ENCODE measurements at places on chromosomes 5 and 9.

DNA sequence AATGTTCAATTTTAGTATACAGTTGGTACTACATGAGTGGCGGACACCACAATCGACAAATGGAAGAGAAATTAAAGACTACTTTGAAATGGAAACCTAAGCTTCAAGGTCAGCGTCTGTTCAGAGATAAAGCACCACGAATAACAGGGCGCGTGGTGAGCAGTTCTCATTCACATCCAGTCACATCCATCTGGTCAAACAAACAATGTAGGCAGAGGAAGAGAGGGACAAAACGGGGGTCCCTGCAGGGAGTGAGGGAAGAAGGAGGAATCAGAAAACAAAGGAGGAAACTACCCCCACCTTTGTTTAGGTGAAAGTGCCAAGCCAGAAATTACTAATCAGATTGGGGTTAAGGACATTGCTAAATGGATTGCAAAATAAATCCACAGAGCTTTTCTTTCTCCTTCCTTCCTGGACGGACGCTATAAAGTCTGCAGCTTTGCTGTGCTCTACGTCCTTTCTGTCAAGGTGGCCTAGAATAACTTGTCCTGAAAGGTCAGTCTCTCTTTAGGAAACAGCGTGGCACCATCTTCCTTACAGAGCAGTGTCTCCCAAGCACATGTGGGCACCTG, 138.6 kb downstream of the ENTREP1 start:
- DNase-seq, result no peak

- no peak for DNase-seq
Observed at GRCh38 chr5:178545941-178546674, 44.1 kb downstream of the COL23A1 start.

GRCh38 chr5:14896131-14896530, 24.6 kb upstream of the ANKH start:
- DNase-seq, result no peak

- no peak for DNase-seq
Observed at GRCh38 chr5:35758151-35758724, 98.5 kb upstream of the IL7R start.

- no peak for DNase-seq
Observed at GRCh38 chr9:12956261-12956660, 181.4 kb downstream of the LURAP1L start.

- no peak for DNase-seq
Observed at GRCh38 chr5:81314581-81314980, 13.2 kb downstream of the ZCCHC9 start.

DNA sequence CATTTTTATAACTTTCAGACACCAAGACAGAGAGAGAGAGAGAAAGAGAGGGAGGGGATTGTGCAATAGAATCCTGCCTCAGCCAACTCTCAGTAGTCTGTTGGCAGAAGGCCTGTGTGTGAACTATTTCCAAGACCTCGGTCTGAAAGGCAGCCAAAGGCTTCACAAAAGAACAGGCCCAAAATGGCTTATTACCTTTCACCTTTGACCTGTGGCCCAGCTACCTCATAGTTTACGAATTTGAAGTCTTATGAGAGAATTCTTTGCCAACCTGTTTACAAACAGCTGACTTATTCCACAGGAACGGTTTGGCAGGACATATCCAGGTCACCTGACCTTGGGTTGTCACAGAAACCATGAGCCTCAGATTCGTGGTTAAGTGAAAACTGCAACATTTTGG, 48.6 kb downstream of the NR2F1-AS1 start:
- DNase-seq, result no peak

DNA sequence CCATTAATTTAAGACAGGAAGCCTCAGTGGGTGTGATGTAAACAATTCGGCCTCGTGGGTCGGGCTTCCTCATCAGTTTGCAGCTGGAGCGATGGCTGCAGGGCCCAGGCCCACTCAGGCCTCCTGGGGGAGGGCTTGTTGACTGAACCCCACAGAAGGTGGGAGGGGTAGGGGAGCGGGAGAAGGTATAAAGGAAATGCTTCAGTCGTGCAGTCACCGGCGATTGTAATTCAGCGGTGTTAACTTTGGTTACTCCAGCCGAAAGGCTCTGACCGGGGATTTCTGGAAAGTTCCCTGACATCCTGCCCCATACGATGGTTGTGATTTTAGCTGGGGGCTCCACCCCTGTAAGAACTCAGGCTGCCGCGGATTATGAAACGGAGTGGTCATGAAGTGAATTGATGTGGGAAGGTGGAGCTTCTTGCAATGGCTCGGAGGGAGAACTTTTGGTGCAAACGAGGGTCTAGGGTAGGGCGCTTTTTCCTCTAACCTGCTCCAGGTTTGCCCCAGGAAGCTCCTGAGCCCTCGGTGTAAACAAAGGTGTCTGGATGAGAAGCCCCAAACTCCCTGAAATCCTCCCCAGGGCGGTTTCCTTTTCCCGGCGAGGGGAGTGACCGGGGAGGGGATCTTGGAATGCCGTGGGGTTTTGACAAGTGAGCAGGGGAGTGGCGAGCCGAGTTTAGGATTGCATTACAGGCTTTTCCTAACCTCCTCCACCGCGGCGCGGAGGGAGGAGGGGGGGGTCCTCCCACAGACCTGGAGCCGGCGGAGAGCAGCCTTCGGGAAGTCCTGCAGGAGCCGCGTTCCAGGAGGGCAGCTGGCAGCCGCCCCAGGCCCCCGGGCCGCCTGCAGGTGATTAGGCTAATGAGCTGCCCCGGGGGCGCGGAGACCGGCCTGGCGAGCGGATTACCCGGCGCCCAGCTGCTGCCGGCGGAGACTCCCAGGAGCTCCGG, 215.5 kb downstream of the PDZD2 start:
- DNase-seq, result no peak

DNA sequence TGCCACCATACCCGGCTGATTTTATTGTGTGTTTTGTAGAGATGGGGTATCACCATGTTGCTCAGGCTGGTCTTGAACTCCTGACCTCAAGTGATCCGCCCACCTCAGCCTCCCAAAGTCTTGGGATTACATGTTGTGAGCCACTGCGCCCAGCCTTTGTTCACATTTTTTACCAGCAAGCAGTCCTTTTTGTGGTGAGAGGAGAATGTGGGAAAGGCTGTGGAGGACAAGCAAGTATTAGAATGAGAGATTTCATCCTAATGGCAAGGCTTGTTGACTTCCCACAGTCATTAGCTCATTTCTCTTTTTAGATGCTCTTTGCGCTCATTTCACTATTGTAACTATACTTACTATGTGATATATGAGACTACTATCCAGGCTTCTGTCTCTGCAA, 6.1 kb downstream of the IL31RA start:
- DNase-seq, result no peak

- DNase-seq, result no peak
Observed at GRCh38 chr5:59587489-59588337, 305.8 kb downstream of the PDE4D start.

- no peak for DNase-seq
Observed at GRCh38 chr5:115849258-115849798, 7.6 kb downstream of the AP3S1 start.

- DNase-seq, result no peak
Observed at GRCh38 chr5:122121479-122122465, 7.6 kb upstream of the ZNF474 start.

- no peak for DNase-seq
Observed at GRCh38 chr9:73565833-73566465, 414.3 kb downstream of the ANXA1 start.

GRCh38 chr5:68685863-68686262, 408.0 kb upstream of the SLC30A5 start:
- no peak for DNase-seq

- no peak for DNase-seq
Observed at GRCh38 chr5:114243972-114244317, 117.9 kb upstream of the KCNN2 start.

DNA sequence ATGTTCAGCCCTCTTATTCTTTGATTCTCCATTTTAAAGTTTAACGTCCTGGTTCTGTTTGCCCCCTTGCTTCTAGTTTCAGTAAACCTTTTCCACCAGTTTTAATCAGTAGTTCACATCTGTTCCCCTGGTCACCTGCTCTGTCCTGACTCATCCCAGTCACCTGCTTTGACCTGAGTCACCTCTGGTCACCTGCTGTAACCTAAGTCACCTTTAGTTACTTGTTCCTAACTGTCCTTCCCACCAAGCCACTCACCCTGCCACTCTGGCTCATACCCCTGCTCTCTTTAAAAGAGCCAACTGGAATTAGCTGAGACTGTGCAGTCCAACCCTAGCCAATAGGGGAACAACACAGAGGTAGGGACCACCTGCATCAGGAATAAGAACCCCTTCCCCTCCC, 43.0 kb downstream of the SEMA6A start:
- no peak for DNase-seq

DNA sequence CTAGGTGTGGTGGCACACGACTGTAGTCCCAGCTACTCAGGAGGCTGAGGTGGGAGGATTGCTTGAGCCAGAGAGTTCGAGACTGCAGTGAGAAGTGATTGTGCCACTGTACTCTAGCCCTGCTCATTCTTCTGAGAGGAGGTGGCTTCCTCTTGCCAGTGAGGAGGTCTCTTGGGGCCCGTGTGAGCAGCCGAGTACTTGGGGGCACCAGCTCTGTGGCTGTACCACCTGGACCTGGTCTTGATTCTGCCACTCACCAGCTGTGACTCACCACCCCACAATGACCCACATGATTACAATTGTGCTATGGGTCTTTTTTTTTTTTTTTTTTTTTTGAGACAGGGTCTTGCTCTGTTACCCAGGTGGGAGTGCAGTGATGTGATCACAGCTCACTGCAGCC, 18.0 kb upstream of the CRB2 start:
- DNase-seq, result no peak

DNA sequence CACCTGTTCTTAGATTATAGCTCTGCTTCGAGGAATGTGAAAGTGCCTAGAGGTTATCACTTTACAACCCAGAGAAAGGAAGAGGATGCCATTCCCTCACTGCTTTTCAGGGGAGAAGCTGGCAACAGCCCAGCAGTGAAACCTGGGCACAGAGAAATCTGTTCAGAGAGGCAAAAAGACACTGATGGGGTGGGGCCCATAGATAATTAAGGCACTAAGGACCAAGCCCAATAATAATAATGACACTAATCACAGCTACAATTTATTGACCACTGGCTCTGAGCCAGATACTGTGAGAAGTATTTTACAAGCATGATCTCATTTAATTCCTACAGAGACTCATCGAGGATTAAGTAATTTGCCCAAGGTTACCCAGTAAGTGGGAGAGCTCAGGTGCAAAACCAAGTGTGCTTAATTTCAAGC, 168.3 kb downstream of the PIK3R1 start:
- DNase-seq, result no peak

GRCh38 chr9:79145442-79145841, 426.3 kb upstream of the TLE4 start:
- DNase-seq, result no peak

DNA sequence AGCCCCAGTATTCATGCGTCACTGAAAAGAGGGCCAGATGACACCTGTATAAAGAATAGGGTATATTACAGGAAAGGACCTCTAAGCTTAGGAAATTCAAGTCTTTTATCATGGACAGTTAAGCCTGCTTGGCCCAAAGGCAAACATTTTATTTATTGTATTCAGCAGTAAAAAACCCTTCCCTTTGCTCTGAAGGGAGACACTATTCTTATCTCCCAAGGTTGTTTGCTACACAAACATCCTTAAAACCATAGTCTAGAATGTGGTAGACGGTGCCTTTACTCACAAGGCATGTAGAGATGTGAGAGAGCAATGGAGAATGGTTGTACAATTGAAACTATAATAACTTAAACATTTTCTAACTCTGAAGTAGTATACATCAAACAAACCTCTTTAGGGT, 33.9 kb downstream of the FTMT start:
- DNase-seq, result no peak

- no peak for DNase-seq
Observed at GRCh38 chr5:113202287-113202686, 225.7 kb downstream of the DCP2 start.

DNA sequence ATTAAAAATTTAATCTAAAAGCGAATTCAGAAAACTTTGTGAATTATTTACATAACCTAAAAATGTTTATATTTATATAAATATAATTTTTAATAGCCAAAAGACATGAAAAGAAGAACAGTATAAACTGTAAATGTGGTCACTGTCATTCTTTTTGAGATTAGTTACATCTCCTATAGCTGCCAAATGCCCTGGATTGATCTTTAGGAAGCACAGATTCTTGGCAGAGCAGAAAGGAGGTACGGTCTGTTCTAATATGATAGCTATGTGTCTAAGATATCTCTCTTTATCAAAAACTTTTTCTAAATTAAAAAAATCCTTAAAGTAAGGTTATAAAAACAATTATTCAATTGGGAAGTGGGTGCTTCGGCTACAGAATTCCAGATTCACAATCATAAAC, 151.0 kb downstream of the LPAR1 start:
- DNase-seq, result no peak

GRCh38 chr9:123359546-123359945, 3.5 kb downstream of the CRB2 start:
- no peak for DNase-seq

GRCh38 chr9:21477466-21477865, 4.6 kb downstream of the IFNE start:
- DNase-seq, result no peak

DNA sequence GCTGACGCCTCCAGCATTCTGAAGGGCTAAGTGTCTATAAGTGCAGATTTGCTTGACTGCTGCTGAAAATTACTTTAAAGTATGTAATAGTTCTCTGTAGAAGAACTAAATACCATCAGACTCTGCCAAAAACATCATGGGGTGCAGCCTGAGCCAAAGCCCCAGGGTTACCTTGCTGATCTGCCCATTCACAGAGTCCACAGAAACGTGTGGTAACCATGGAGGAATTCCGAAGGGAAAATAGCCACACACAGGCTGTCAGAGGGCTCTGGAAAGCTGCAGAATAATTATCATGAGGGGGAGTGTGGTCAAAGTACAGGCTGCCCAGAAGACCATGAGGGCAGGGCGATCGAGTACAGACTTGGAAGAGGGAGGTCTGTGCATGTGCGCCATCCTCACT, 36.4 kb downstream of the RETREG1 start:
- no peak for DNase-seq

GRCh38 chr5:11611011-11611410, 293.2 kb downstream of the CTNND2 start:
- DNase-seq, result no peak

DNA sequence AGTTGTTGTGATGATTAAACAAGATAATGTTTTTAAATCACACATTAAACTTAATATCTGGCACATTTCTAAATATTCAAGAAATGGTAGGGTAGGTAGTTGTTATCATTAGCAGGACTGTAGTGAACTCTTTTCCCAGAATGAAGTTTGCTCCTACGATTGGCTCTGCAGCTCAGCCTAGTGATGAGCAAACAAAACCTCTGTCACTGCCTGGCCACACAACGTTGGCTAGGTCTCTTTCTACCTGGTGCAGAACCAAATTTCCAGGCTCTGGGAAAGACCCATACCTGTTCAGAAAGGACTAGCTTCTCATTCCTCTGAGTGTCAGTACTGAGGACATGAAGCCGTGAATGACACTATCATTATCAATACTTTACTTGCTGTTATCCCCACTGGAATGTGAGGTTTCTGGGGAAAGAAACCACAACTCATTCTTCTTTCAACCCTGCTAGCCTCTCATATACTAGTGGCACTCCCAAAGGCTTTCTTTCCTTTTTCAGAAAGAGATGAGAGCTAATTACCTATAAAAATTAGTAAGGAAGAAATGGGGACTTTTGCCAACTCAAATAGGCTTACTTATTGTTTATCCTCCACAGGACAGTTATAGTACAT, 219.3 kb upstream of the TRIM32 start:
- DNase-seq, result no peak
